ENCODE measurements at places on chromosomes 3 and 15.

DNA sequence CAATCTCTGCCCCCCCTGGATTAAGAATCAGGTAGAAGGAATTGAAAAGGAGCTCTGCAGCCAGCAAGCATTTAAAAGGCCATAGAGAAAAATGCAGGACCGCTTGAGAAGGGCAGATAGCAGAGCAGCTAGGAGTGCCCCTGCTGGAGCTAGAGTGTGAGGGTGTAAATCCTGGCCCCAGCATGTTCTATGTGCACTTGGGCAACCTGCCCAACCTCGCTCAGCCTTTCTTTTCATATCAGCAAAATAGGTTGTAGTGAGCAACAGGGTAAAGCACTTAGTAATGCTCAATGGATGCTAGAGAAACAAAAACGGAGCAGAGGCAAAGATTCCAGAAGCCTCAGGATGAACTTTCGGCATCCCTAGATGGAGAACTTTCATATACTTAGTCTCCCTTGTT is 25.0 kb upstream of the THBS1 start:
- no peak for DNase-seq

GRCh38 chr3:53606793-53607192 is 112.4 kb downstream of the CACNA1D start:
- DNase-seq: no peak

GRCh38 chr3:99874237-99875002 is 56.8 kb downstream of the CMSS1 start:
- no peak for DNase-seq

- no peak for DNase-seq
Measured at GRCh38 chr3:181844211-181844610, 132.5 kb downstream of the SOX2 start.

DNA sequence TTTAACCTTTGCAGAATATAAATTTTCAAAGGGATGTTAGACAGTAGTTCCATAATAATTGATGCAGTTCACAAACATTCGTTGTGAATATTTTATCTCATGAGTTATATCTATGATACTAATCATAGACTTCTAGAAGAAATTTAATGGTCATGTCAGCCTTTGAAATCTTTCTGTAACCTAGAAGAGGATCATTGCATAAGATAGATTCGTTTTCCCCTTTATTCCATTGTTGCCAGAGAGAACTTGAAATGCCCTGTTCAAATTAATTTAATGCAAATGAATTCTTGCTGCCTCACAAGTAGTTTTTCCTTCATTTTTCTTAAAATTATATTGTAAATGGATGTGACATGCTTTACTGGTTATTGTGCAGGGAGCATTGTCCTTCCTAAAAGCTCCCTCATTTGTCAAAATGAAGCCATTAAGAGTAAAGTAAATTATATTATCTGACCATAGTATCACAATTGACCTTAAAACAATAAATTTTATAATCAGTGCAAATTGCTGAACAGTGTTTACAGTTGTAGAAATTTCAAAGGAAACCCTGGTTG is 128.5 kb upstream of the ZNF717 start:
- DNase-seq: no peak
